ENCODE measurements at places on chromosomes 12 and 14.
A peak's percentile ranks its signal among the peaks of the same experiment; 100 is the strongest.

DNA sequence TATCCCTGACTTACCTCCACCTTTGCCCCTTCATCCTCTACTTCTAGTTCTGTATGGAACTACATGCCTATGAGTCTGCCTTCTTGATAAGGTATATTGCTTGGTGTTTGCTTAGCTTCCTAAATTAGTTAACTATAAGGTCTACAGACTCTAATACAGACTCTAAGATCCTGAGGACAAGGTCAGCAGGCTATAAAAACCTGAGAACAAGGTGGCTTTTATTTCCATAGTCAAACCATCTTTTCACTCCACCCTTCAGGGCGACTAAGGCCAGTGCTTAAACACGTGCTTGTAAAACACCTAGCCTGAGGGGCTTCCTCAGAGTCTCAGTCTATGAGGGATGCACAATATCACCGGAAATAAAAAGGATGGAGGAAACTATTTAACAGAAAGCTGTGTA is 36.1 kb upstream of the COL2A1 start:
- DNase-seq = no peak

- DNase-seq = no peak
Observed at GRCh38 chr14:31326111-31326510, 94.2 kb downstream of the HEATR5A start.

DNA sequence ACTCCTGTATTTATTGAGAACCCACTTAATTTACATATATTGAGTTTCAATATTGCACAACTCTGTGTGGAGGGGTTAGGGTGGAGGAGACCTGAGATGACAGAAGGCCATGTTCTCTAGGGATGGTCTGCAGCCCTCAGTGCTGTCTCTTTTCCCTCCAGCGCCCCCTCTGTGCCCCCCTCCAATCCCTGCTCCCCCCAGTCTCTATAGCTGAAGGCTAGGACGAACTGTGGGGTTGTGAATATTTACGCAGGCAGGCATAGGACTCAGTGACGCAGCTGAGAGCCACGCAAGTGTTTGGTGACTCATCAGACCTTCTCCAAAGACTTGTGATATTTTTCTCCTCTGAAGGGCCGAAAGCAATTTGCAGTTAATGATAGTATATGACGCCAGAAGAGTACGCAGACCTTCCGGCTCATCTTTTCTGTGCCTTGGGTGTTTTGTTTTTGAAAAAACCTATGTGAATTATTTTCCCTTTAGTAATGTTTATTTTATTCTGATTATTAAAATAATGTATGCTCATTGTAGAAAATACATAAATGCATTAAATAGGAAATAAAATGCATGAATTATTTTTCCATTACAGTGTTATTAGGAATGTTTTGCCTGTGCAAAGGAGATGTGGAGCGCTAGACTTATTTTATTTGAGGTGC is 85.3 kb downstream of the SLC25A47 start:
- DNase-seq = no peak

- DNase-seq = peak; percentile 95
Observed at GRCh38 chr14:93977790-93978581, 1.6 kb upstream of the ASB2 start.

DNA sequence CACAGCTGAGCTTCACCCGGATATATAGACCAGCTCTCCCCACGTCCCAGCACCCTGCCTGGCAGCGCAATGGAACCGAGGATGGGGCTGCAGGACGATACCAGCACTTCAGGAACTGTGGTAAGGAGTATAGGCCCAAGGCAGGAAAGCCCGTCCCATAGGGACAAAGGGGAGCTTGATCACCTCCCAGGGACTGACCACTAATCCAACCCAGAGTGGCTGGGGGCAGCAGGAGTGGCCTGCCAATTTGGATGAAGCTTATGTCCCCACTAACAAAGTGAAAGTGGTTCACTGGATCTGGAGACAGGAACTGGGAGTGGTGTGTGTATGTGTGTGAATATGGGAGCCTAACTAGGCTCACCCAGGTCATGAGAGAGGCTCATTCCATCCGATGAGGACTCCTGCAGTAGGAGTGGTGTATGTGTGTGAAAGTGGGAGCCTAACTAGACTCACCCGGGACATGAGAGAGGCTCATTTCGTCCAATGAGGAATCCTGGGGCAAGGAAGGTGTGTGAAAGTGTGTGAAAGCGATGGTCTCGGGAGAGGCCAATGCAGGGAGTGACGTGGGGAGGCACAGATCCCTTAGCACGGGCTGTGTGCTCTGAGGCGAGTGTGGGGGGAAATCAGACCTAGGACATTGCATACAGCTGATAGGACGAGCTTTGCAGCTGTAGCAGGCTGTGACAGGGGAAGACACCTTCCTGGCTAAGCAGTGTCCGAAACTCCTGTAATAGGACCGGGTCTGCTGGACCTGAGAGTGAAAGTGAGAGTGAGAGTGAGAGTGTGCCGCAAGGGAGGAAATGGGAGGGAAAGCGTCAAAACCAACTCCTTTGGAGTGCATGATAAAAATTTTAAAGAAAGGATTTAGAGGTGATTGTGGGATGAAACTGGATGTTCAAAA is 25.7 kb downstream of the KLRK1 start:
- DNase-seq = peak; percentile 19

GRCh38 chr14:89430391-89431236 is 13.6 kb upstream of the FOXN3 start:
- peak; percentile 85 for DNase-seq

GRCh38 chr12:75831402-75831801 is 200.2 kb downstream of the PHLDA1 start:
- no peak for DNase-seq

- DNase-seq = no peak
Observed at GRCh38 chr14:56992332-56992820, 182.1 kb upstream of the OTX2 start.

GRCh38 chr12:53378222-53378621 is 1.8 kb upstream of the SP1 start:
- no peak for DNase-seq

GRCh38 chr14:55410876-55411275 is 754 bp downstream of the ATG14 start:
- DNase-seq = no peak

DNA sequence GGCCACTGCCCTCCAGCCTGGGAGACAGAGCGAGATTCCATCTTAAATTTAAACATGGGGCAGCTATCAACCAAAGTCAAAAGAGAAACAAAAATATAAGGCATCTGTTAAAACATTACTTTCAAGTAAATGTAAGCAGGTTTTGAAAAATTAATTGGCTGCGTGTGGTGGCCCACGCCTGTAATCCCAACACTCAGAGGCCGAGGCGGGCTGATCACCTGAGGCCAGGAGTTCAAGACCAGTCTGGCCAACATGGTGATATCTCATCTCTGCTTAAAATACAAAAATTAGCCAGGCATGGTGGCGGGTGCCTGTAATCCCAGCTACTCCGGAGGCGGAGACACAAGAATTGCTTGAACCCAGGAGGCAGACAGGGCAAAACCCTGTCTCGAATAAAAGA is 82.7 kb downstream of the PLEKHA5 start:
- no peak for DNase-seq

DNA sequence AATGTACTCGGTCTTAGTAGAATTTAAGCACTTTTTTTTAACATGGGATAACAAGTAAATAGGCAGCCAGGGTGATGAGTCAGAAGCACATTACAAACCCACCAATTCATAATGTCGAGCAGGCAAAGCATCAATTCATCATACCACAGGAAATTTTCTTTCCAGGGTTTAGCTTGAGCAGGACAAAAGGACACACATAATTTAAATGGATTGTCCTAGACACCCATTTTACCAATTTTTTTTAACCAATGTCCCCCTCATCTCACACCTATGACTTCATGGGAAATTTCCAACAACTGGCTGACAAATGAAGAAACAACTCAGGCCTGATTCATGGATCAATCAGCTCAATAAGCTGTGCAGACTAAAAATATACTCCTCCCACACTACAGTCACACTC is 58.8 kb upstream of the FOXG1 start:
- no peak for DNase-seq

- DNase-seq = no peak
Observed at GRCh38 chr12:127809275-127809674, 457.7 kb upstream of the TMEM132C start.

DNA sequence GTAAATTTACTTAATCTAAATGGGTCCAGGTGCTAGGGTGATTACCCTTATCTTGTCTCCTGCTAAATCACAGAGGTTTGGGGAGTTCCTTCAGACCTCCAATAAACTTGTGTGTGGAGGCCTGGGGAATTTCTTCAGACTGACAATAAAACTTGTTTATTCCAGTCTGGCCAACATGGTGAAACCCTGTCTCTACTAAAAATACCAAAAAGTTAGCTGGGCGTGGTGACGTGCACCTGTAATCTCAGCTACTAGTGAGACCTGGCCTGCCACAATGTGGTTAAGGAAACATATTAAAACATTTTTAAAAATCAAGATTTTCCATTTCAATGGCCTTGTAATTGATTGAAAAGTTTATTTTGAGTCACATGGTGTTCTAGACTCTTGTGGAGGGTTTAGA is 126.9 kb upstream of the FGD4 start:
- no peak for DNase-seq

DNA sequence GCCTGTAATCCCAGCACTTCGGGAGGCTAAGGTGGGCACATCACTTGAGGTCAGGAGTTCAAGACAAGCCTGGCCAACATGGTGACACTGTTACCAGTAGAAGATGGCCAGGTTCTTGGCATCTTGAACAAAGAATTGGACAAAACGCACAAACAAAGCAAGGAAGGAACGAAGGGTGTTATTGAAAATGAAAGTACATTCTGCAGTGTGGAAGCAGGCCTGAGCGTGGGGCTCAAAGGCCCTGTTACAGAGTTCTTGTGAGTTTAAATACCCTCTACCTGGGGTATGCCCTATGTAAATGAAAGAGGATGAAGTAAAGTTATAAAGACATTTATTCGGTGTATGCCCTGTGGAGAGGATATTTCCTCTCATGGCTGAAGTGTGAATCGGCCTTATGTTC is 20.8 kb upstream of the CDK17 start:
- no peak for DNase-seq

GRCh38 chr14:87994974-87995373 is 2.0 kb upstream of the GALC start:
- DNase-seq = peak; percentile 81

- DNase-seq = peak; percentile 91
Observed at GRCh38 chr12:104682790-104683279, 226.1 kb downstream of the CHST11 start.

GRCh38 chr12:16346958-16347357 is 487 bp upstream of the MGST1 start:
- DNase-seq = no peak

GRCh38 chr12:23098517-23098916 is 473.5 kb downstream of the ETNK1 start:
- no peak for DNase-seq

DNA sequence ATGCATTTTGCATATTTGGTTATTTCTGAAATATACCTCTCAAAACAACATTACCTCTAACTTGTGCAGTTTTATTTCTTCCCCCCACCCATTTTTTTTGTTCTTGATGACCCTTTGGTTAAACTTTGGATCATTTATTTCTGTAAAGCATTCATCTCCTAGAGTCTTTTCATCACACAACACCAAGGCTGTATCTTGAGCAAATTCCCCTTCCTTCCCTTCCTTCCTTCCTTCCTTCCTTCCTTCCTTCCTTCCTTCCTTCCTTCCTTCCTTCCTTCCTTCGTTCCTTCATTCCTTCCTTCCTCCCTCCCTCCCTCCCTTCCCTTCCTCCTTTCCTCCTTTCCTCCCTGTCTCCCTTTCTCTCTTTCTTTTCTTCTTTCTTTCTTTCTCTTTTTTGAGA is 43.8 kb upstream of the PPP1R12A start:
- no peak for DNase-seq

DNA sequence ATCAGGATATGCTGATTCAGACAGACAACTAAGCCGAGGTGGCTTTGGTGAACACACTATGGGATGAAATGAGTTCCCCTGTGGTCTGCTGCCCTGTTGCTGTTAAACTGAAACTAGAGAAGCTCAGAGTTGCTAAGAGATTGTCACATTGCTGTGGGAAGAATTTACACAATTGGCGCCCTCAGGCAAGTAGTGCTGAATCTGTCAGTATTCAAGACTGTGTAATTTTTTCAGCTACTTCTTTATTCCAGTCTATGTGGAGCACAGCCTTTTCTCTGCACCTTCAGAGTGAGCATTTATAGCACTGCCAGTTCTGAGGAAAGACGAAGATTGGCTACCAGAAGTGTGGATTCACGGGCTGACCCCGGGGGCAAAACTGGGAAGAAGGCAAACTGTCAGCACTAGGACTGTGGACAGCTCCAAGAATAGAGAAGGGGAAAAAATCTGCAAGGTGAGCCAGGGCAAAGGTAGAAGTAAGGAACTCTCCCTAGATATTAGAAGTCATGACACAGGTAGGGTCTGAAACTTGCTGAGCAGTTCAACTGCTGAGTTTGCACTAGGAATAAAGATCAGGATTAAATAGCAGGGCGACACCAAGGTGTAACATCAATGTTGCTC is 218.8 kb upstream of the TMPO start:
- DNase-seq = no peak

DNA sequence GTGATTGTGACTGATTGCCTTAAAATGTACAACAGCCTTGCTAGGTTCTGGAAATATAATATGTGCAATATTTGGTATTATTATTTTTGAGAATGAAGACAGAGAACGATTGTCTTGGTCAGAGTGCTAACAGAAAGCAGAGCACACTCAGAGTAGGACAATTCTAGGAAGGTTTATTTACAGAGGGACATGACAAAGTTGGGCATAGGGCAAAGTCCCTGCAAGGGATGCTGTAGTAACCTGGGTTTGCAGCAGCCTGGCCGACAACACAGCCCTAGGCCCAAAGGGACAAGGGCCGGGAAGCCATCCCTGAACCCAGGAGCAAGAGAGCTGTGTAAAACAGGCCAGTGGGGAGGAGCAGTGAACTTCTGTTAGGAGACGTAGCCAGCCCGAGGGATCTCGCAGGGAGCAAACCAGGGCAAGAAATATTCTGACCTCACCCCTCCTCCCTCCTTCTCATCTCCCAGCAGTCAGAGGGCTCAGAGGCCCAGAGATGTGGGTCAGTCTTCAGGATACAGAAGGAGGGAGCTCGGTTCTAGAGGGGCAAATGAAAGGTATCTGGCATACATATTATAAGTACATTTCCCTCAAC is 51.0 kb upstream of the FERMT2 start:
- DNase-seq = no peak

GRCh38 chr14:69355154-69355597 is 42.9 kb downstream of the ERH start:
- no peak for DNase-seq

- DNase-seq = no peak
Observed at GRCh38 chr12:80513211-80513610, 69.2 kb downstream of the PTPRQ start.

- peak; percentile 64 for DNase-seq
Observed at GRCh38 chr12:112992541-112993398, 14.5 kb downstream of the OAS2 start.

DNA sequence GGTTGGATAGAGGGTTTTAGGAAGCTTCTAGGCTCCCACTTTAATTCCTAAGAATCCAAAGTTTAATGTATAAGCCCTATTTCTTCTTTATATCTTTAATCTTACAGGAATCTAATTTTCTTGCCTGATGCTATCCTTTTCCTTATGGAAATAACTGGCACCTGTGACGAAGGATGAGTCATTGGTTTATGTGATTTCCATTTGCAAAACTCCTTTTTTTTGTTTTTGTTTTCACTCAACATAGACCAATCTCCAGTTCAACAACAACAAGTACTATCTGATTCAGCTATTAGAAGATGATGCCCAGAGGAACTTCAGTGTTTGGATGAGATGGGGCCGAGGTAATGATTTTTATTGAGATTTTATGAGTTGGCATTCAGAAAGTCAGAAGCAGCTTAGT is 6.8 kb downstream of the PARP2 start:
- no peak for DNase-seq

- DNase-seq = no peak
Observed at GRCh38 chr12:90791445-90791844, 163.5 kb downstream of the CCER1 start.

GRCh38 chr12:120230326-120230973 is 29.5 kb upstream of the RPLP0 start:
- DNase-seq = no peak

Data from activated CD4-positive, alpha-beta T cell treated with anti-CD3 and anti-CD28 coated beads, Interleukin-2, Interleukin-4, amounts not matched to agents 100 ng/mL and 50 ng/mL, durations not matched to agents 16 hours and 8 hours (primary cell).